Fibroblast of villous mesenchyme (primary cell): ENCODE measurements at places on chromosomes 3 and 15. TPM values are rescaled to one million over a fixed set of nuclear protein-coding genes. Genes with fewer than 3 reads are reported as not detected.

KCNMB3 gene
- 1.3 and 2.2 TPM in 2 replicates for total RNA-seq

LMAN1L gene
- not detected in 2 replicates for total RNA-seq

RPL4 gene
- 1,273 and 2,415 TPM in 2 replicates for total RNA-seq

DNA sequence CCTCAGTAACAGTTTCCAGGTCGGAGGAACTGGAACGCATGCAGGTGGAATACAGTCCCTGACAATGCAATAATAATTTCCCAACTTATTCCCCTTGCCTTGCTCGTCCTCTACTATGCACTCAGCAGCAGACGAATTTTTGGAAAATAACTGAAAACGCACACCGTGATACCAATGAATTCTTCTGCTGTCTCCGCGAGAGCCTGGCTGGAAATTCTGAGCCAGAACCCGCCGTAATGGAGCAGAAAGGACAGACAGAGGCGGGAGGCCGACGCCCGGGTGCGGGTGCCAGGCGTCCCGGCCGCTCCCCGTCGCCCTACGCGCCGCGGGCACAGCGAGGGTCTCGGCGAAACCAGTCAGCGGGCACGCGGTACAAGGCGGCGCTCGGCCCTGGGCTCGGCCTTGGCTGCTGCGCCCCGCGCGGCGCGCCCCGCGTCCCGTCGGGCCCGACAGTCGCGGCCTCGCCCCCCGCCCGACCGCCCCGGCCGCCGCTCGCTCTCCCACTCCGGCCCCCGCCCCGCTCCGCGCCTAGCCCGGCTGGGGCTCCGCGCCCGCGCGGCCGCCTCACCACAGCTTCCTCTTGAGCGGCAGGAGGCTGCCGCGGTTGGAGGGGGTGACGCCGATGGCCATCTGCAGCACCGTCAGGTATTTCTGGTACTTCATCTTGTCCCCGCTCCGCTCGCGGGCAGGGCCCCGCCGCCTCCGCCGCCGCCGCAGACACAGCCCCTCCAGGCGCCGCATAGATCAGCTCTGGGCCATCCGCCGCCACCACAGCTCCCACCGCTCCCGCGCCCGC is 114.5 kb upstream of the GOLGA8J start:
- no peak for DNase-seq

DNA sequence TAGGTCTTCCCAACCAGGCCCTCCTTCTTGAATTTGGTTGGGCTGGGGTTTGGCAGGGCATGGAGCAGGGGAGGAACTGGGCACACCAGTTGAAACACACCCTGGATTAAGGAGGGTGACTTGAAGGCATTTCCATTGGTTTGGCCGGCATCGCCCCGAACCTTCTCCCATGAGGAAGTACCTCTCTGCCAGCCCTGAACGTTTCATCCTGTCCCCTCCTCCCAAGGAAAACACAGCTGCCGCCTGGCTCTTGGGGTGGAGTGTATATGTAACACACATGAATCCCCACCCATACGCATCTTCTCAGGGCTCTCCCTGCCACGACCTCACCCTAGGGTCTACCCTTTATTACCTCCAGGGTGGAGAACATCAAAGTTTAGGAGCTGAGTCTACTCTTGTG is 14.6 kb downstream of the UBAP1L start:
- DNase-seq = no peak
